ENCODE measurements at places on chromosomes 11 and 22.
A peak's percentile ranks its signal among the peaks of the same experiment; 100 is the strongest.

GRCh38 chr11:34198523-34198922 is 93.1 kb downstream of the NAT10 start:
- no peak for DNase-seq

GRCh38 chr11:63804259-63804658 is 9.0 kb upstream of the SPINDOC start:
- no peak for DNase-seq

DNA sequence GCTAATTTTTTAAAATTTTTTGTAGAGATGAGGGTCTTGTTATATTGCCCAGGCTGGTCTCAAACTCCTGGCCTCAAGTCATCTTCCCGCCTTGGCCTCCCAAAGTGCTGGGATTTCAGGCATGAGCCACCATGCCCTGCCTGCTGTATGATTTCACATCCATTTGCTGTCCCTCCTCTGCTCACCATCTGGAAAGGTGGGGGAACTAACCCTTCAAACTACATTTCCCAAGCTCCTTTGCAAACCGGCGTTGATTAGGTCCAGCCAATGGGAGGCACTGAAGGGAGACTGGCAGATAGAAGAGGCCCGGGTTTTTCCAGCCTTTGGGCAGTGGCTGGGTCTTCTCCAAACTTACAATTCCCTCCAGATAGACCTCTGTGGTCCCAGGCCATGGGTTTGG is 19.3 kb downstream of the RFPL1 start:
- no peak for DNase-seq

DNA sequence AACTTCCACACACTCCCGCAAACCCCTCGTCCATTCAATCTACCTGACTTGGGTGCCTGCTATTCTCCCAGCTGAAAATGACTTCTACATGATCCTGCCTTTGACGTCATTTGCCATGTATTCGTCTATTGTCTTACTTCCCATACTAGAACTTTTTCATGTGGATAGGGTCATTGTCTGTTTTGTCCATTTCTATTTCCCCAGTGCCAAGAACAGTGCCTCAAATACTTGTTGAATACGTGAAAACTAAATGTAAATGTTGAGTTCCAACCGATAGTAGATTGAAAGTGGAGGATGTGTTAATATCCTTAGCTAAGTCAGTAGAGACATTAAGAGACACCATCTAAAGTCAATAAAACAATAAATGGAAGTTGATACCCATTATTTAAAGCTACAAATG is 935 bp downstream of the TRIM68 start:
- peak; percentile 58 for DNase-seq

GRCh38 chr22:49713003-49713402 is 114.7 kb downstream of the BRD1 start:
- peak; percentile 57 for DNase-seq

DNA sequence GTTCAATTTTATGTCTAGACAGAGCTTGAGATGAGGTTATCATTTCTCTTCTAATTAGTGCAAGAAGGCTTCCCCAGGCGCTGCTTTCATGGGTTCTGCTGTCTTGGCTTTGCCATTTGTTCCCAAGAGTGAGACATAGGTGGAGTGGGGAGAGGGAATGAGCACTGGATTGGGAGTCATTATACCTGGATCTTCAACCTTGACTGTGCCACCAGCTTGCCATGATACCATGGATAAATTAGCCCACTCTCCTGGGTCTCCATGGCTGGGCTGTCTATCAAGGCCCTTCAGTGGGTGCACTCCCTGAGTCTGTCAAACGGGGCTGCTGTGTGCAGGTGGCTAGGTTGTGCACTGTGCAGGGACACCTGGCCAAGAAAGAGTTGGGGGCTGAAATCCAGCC is 15.6 kb upstream of the NECTIN1 start:
- no peak for DNase-seq

DNA sequence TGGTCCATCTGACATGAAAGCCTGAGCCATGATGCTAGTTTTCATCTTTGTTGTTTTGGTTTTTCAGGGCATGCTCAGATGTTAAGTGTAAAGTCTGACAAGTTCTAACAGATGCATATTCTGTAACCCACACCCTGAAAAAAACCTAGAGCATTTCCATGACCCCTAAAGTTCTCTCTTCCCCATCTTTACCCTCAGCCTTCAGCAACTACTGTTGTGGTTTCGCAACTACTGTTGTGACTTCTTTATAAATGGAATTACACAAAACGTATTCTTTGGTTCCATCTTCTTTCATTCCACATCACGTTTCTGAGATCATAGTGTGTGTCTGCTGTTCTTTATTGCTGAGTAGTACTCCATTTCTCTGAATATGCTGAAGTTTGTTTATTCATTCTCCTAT is 65.1 kb upstream of the LDLRAD3 start:
- no peak for DNase-seq

GRCh38 chr11:26901162-26901561 is 92.8 kb upstream of the FIBIN start:
- DNase-seq: no peak

DNA sequence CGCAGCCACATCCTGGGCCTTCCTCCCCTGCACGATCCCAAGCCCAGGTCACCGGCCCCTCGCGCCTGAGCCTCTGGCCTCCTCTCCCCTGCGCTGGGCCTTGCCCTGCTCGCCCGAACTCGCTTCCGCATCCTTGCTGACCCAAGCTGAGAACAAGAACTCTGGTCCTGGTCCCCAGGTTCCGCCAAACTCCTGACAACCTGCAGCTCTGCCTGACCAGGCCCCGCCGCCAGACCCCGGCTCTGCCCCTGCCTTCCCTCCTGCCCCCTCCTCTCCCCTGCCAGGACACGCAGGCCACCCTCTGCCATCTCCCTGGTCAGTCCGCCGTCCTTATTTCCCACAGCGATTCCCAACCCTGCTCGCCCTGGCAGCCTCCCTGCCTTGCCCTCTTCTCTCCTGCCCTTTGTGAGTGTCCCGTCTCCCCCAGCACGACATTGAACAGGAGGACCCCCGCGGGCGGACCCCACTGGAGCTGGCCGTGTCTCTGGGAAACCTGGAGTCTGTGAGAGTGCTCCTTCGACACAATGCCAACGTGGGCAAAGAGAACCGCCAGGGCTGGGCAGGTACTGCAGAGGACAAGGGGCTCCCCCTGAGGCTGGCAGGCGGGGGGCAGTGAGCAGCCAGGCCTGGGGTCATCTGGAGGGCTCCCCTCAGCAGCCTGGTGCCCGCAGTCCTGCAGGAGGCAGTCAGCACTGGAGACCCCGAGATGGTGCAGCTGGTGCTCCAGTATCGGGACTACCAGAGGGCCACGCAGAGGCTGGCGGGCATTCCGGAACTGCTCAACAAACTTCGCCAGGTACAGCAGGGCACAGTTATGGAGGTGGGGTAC is 762 bp downstream of the ANKRD13D start:
- DNase-seq: no peak

GRCh38 chr11:77779935-77780334 is 40.6 kb downstream of the RSF1 start:
- DNase-seq: no peak

DNA sequence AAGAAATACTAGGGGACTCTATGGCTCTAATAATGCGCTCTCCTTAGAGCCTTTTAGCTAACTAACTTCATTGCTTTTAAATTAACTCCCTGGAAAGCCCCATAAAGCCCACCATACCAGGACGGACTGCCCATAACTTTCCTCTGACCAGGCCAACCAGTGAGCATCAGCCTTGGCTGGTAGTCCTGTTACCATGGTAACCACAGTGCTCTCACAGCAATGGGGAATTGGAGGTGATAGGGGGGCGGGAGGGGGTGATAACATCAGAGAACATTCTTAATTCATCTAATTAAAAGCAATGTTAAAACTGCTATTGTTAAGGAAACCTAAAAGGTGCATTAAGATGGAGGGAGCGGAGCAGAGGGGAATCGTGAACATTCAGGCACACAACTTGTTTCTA is 27.2 kb upstream of the CHRM4 start:
- DNase-seq: no peak

GRCh38 chr11:113014262-113015097 is 53.3 kb downstream of the NCAM1 start:
- no peak for DNase-seq

GRCh38 chr11:65524014-65524740 is 706 bp upstream of the SCYL1 start:
- no peak for DNase-seq

DNA sequence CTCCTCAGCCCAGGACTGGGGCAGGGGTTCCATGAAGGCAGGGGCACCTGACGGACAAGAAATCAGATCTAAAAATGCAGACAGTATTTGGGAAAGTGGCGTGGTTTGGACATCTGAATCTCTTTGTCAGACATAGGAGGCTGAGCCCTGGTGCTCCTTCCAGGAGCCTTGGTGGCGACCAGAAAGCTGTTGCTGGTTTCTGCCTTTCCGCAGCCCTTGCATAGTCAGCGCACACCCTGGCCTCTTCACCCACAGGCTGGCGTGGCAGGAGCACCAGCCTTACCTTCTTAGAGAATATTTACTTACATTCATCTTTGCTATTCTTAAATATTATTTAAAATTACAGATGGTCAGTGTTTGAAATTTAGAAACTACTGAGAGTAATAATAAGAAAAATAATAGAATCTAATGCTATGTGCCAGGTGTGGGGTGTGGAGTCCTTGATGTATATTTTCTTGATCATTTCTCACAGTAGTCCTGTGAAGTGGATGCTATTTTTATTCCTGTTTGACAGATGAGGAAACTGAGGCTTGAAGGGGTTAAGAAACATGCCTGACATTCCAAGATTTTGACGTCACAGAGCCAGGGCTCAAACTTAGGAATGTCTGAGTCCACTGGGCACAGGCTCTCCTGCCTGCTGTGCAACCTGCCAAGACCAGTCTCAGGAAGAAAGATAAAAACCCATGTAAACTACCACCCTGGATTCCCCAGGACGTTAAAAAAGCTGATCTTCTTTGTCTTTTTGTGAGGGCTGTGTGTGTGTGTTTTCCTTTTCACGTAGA is 51.6 kb downstream of the TBC1D22A start:
- no peak for DNase-seq

GRCh38 chr22:44357966-44358465 is 45.3 kb upstream of the SHISAL1 start:
- DNase-seq: no peak

GRCh38 chr11:115676206-115676605 is 172.0 kb upstream of the CADM1 start:
- peak; percentile 81 for DNase-seq

- no peak for DNase-seq
Observed at GRCh38 chr22:33838644-33839043, 81.6 kb downstream of the LARGE1 start.

DNA sequence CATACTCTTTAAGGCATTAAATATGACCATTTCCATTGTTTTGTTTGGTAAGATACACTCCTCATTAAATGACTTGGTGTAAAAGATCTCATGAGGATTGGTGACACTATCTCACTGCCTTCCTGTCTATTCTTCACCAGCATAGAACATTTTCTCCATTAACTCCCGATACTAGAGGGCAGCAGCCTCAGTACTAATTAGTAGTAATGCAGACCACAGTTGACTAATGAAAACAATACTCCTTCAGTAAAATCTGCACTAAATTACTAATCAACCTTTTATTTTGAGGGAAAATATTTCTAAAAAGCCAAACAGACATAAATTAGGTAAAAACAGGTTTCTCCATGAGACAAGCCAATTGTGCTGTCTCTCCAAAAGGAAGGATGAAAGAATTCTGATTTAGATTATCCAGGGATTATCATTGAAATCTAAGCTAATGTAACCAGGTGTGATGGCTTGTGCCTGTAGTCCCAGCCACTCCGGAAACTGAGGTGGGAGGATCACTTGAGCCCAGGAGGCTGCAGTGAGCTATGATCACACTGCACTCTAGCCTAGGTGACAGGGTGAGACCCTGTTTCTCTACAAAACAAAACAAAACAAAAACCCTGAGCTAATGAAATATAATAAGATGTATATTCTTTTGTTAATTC is 9.4 kb downstream of the PGM2L1 start:
- DNase-seq: peak; percentile 71

GRCh38 chr11:123378096-123378495 is 52.0 kb upstream of the GRAMD1B start:
- DNase-seq: no peak

DNA sequence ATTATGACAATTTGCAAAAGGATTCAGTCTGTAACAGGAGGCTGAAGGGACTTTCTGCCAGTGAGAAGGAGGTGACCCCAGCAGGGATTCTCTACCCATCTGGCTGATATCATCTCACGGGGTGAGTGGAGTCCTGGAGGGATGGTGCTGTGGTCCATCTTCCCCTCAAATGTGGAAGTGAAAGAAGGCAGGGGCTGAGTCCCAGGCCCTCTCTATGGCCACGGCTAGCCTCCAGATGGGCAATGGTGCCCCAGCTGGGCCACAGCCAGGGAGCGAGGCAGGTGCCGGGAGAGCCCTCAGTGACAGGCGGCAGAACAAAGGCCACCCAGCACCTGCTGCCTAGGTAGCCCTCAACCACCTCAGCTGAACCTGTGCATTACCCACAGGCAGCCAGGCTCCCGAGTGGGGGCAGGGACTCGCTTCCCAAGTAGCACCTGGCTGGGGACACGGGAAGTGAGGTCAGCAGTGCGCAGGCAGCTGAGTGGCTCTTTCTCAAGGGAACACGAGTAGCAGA is 6.7 kb downstream of the NECTIN1 start:
- DNase-seq: no peak

- DNase-seq: no peak
Observed at GRCh38 chr11:124717786-124718651, 21.7 kb upstream of the NRGN start.

DNA sequence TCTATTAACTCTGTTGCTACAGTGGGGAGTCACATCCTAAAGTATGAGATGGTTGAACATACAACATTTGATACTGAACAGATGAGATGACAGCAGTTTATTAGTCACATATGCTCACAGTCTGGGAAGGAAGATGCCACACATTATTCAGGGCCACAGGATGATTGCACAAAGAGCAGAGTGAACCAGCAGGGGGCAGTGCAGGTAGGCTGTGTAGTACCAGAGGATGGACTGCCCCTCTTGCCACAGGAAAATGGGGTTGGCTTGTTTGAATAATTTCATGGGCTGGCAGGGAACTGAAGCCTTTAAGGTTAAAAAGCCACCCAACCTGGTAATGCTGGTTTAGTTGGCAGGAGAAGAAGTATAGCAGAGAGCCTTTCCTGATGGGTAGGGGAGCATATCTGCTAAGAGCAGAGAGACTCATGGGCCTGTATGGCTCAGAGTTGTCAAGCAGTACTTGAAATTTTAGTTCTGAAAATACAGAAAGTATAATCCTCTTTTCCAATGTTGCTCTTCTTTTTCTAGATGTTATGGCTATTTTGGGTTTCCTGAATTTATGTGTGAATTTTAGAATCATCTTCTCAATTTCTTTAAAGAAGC is 180.4 kb upstream of the B3GAT1 start:
- DNase-seq: no peak

DNA sequence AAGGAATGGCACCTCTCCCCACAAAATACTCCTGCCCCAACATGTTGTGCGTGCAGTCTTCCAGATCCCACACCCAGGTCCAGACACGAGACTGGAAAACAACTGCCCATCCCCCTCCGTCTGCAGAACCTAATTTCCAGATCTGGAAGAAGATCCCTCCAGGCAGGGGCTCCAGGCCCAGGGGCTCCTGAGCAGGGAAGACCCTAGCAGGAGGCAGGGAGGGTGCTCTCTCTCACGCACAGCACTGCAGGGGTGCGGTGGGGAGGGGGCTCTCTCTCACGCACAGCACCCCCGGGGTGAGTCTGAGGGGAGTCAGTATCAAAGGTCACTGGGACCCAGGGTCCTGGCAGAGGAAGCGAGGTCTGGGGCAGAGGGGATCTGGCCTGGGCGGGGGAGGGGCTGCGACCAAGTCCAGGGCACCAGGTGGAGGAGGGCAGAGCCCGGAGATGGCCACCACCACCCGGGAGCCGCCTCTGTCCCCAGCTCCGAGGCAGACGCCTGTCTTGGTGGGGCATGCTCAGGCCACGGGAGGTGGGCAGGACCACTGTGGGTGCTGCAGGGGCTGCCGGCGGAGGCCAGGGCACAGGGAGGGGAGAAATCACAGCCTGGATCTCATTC is 1.7 kb downstream of the MLC1 start:
- DNase-seq: no peak

GRCh38 chr11:13277768-13278608 is at the start of gene BMAL1:
Gene BMAL1 (plus strand): TSS chr11:13277790. CDS start chr11:13354309, 76,519 bp downstream.
- no peak for DNase-seq
